AG09309 (cell line): ENCODE measurements at places on chromosomes 16 and 17.

- no peak for DNase-seq
These were observed 92.9 kb downstream of the TBC1D16 start for GRCh38 chr17:79942591-79943346.

DNA sequence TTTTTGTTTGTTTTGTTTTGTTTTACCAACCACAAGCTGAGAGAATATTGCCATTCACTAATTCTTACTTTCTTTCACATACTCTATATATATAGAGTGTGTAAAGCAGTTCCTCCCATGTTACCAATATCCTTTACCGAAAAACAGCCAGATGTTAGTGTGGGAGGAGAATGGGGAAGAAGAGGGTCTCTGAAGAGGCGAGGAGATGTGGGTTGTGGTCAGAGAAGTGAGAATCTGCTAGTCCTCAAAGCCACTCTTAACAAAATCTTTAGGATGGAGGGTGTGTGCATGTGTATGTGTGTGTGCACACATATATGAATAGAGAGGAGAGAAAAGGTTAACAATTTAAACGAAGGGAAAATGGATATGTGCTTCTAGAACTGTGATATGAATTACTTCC, 80.6 kb downstream of the TUBD1 start:
- no peak for DNase-seq

GRCh38 chr16:25165284-25165683, 51.5 kb upstream of the AQP8 start:
- no peak for DNase-seq

GRCh38 chr16:26787924-26788323, 278.8 kb upstream of the C16orf82 start:
- no peak for DNase-seq

DNA sequence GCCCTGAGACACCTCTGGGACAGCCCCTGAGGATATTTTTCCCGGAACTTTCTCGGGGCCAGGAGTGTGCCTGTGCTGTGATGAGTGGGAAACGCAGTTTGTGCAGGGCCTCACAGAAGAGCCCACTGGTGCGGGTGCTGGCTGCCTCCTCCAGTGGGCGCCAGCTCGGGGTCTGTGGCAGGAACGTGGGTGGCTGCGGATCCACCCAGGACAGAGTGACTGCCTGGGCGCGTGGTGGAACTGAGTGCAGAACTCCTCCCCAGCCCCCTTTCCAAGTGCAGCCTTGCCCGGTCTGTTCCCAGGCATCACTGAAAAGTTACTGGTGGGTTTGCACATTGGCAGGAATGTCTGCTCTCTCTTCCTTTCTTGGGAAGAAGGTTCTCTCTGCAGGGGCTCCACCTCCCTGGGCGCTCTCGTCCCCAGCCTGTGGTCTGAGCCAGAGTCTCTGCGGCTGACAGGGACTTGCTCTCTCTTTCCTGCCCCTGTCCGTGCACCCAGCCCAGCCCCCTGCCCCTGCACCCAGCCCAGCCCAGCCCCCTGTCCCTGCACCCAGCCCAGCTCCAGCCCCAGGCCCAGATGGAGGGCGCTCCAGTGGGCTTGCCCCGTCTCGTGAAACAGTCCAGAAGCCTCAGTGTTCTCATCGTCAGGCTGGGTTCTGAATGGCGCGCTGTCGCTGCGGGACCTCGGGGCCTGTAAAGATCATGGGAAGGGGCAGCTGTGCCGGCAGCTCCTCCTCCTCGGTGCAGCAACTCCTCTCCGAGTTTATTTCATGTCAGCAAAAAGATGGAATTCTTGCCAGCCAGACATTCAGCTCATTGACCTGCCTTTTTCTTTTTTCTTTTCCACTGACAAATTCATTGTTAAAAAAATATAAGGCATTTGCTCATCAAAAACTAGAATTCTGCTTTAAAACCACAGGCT, 117.5 kb downstream of the BANP start:
- DNase-seq, result no peak

- no peak for DNase-seq
These were observed 18.7 kb downstream of the DCUN1D3 start for GRCh38 chr16:20881503-20881878.

- no peak for DNase-seq
These were observed 96.5 kb upstream of the CDH11 start for GRCh38 chr16:65218348-65218747.

DNA sequence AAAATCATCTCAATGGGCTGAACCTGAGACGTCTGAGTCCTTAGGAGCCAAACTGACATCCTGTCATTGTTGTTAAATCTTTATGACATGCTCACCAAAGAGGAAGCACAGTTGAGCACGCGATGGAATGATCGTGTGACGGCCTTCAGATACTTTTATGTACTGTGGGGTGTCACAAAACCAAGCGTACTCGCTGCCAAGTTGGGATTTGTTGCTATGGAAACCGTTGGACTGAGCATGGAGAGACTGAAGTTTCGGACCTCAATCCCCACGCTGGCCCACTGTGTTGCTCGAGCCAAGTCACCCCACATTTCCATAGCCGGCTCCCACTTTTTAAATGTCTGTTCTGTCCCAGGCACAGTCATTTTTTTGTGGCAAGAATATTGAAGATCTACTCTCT, 222.8 kb upstream of the SDK2 start:
- DNase-seq, result no peak

- DNase-seq, result no peak
These were observed 43.3 kb downstream of the GRIN2A start for GRCh38 chr16:10138881-10139280.

- no peak for DNase-seq
These were observed 2.0 kb downstream of the GPRC5B start for GRCh38 chr16:19882646-19883045.

DNA sequence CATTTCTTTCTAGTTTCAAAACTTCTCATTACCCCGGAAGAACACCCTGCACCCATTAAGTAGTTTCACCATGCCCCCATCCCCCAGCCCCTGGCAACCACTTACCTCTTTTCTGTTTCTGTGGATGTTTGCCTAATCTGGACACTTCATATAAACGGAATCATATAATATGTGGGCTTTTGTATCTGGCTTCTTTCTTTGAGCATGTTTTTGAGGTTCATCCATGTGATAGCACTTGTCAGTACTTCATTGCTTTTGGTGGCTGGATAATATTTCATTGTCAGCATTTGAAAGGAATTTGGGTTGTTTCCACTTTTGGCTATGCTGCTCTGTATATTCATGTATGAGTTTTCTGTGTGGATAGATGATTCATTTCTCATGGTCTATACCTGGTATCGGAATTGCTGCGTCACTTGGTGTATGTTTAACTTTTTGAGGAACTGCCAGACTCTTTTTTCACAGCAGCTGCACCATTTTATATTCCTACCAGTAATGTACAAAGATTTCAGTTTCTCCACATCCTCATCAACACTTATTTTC, 30.0 kb upstream of the SLC5A10 start:
- no peak for DNase-seq

DNA sequence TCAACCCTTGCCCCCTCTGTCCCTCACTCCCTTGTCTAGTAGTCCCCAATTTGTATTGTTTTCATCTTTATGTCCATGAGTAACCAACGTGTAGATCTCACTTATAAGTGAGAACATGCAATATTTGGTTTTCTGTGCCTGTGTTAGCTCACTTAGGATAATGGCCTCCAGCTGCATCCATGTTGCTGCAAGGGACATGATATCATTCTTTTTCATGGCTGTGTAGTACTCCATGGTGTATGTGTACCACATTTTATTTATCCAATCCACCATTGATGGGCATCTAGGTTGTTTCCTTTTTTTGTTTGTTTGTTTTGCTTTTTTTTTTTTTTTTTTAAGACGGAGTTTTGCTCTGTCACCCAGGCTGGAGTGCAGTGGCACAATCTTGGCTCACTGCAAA, 63.0 kb upstream of the HS3ST4 start:
- DNase-seq, result no peak

- no peak for DNase-seq
These were observed 45.0 kb downstream of the SOST start for GRCh38 chr17:43713494-43714162.

DNA sequence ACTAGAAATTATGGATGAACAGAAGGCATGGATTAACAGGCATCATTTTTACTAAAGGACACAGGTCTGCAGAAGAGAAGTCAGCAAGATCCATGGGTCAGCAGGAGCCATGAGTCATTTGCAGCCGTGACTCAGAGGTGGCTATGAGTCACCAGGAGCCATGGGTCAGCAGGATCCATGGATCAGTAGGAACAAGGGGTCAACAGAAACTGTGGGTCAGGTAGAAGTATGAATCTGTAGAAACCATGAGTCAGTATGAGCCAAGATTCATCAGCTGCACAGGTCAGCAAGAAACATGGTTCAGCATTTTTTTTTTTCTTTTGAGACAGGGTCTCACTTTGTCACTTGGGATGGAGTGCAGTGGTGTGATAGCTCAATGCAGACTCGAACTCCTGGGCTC, 58.2 kb upstream of the HS3ST4 start:
- no peak for DNase-seq

GRCh38 chr17:22463110-22463850, 771.0 kb downstream of the KCNJ18 start:
- DNase-seq, result no peak

GRCh38 chr17:2393954-2394749, 6.7 kb downstream of the MNT start:
- DNase-seq, result no peak

- DNase-seq, result no peak
These were observed 76.5 kb downstream of the TIMM22 start for GRCh38 chr17:1073241-1073962.

- no peak for DNase-seq
These were observed 163.3 kb upstream of the GSE1 start for GRCh38 chr16:85449885-85450245.
